ENCODE measurements at places on chromosomes 5 and 9. TPM values are rescaled to one million over a fixed set of nuclear protein-coding genes. Genes with fewer than 3 reads are reported as not detected.

Gene GZMA
- total RNA-seq = not detected

Gene SLC25A48
- not detected for total RNA-seq

Gene PPP2R2B
- not detected for total RNA-seq

Gene IRX4
- not detected for total RNA-seq

Gene TAF1L
- under 0.01 TPM for total RNA-seq

Gene CDH9
- total RNA-seq = not detected

Gene ENC1
- 64.3 TPM for total RNA-seq

Gene PDE8B
- total RNA-seq = under 0.01 TPM

Gene ROPN1L
- total RNA-seq = 0.53 TPM

Gene SLC6A18
- not detected for total RNA-seq

Gene CCDC152
- 4.0 TPM for total RNA-seq

Gene C5
- 3.4 TPM for total RNA-seq

Gene ACSL6
- not detected for total RNA-seq
